ENCODE measurements at places on chromosomes 2 and 18.

- DNase-seq = no peak
Observed at GRCh38 chr2:215360596-215360995, 48.7 kb downstream of the ATIC start.

DNA sequence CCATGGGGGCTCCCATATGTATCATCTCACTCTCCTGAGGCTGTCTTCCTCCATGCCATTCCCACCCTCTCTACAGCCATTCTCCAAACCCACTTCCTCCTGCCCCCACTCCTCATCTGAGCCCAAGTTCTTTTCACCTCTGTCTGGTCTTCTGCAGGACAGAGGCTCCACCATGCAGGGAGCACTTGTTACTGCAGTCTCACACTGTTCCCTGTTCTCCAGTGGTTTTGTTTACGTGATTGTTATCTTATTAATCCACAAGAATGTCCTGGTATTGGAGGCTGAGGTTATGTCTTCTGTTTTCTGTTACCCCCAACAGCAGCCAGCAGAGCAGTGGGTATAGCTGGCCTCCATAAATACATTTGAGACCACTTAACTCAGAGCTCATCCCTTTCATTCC lies 51.4 kb downstream of the PAX8 start:
- no peak for DNase-seq

GRCh38 chr18:986051-986450 lies 81.4 kb downstream of the ADCYAP1 start:
- peak; percentile 69 for DNase-seq

- DNase-seq = peak; percentile 2
Observed at GRCh38 chr2:3805201-3805939, 102.0 kb downstream of the DCDC2C start.

DNA sequence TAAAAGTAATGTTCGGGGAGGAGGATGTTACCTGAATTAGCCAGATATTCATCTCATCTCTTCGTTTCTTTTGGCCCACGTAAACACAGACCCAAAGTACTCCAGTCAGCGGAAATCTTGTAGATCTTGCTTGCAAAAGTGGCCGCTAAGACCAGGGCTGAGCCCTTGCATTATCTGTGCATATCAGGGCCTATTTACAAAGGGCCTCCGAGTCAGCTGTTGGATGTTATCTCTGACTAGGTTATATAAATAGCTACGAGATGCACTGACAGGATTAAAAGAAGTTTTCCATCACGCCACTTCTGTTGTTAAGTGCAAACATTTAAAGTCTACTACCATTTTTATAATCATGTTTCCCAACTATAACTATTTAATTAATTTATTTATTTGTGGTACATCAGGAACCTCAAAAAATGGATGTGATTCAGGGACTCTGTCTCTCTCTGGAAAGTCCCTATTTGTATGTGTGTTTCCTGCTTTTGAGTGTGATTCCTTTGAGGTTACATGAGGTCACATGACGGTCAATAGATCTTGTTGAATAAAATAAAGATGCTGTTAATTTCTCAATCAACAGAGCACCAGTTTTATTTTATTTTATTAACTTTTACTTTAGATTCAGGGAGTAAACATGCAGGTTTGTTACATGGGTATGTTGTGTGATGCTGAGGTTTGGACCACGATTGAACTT lies 46.8 kb upstream of the MBOAT2 start:
- no peak for DNase-seq

GRCh38 chr2:119279666-119280065 lies 56.0 kb downstream of the STEAP3 start:
- no peak for DNase-seq

GRCh38 chr2:69013840-69014821 lies 1.2 kb downstream of the ANTXR1 start:
- no peak for DNase-seq

DNA sequence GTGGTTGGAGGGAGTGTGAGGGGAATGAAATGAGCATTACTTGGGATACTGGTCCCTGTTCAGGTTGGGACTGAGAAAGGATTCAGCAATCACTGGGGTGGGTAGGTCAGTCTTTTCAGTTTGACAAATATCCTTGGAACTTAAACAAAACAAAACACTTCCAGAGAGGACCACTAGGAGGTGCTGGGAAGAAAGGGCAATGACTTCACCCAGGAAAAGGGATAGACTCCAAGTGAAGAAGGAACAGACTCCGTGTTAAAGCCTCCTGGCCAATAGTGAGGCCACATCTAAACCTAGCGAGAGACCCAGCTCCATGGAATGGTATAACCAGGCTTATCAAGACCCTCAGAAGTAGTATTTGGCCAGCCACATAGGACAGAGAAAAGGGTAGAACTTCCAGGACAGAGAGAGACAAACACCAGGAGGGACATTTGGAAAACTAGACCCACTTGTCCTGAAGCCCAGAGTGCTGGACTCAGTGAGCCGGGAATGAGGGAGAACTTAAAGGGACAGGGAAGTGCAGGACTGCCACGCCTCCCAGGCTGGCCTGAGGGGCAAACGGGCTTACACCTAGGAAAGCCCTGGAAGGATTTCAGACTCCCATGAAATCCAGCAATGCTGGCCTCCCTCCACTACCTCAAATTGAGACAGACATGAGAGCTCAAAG lies 19.6 kb upstream of the KCNG3 start:
- no peak for DNase-seq

DNA sequence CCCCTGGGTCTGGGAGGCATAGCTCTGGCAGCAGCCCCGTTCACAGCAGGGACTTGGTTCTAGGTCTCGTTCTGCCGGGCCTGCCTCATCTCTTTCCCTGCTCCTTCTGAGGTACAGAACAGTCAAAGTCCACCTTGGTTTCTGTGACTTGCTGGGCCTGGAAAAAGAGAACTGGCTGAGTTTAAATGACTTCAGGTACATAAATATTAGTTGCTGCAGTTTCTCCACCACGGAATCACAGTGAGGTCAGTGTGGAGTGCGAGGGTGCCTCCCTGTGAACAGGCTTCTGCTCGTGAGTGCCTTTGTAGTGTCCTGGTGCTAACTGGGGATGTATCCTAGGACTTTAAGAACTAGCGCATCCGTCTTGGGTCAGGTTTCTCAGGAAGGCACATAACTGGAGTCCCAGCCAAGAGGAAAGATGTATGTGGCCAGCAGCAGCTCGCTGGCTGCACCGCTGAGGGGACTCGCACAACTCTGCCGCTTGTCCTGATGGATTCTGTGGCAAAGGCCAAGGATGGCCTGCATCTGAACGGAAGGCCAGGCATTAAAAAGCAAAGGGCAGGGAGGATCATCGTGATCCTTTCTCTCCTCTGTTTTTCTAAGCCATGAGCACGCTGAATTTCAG lies 188.6 kb downstream of the SH3RF3 start:
- no peak for DNase-seq

DNA sequence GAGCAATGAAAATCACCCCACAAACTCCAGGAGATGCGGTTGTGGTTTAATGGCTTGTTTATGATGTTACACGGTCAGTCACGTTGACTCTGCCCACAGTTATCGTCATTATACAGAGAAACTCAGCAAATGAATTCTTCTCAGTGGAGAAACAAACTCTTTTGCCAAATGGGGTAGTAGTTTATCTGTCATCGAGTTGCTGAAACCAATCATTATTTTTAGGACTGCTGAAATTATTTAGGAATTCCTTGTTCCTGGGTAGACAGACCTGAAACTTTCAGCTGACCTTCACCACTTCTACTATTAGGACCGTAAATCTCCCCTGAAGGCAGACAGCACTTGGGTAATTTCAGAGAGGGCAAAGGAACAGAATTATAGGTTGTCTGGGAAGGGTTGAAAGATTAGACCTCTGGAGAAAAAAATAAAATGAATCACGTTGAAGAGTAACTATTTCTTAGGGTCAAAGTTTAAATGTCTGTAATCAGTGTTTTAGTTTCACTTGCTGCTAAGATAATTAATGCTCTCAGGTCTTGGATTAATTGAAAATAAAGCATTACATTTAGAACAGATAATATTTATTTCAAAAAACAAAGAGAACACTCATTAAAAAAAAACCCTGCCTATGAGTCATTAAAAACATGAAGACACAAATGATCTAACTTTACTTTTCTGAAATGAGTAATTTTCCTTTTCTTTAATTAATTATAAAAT lies 52.1 kb upstream of the LYPD6 start:
- no peak for DNase-seq

DNA sequence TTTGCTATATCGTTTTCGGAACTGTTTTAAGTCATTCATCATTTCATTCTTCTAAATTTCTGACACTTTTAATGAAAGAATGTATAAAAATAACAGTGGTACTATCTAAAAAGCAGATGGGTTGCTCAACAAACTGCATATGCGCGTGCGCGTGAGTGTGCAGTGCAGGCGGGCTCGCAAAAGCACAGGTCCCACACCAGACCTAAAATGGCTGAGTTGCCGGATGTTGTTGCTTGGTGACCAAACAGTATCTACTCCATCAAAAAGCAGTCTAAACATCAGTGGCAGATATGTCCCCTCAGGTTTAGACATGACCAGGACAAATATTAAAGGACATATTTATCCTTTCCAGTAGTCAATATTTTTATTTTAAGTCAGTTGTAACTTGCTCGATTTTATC lies 5.1 kb downstream of the NOL4 start:
- DNase-seq = peak; percentile 76

- no peak for DNase-seq
Observed at GRCh38 chr2:111659361-111660333, 224.3 kb downstream of the ANAPC1 start.

DNA sequence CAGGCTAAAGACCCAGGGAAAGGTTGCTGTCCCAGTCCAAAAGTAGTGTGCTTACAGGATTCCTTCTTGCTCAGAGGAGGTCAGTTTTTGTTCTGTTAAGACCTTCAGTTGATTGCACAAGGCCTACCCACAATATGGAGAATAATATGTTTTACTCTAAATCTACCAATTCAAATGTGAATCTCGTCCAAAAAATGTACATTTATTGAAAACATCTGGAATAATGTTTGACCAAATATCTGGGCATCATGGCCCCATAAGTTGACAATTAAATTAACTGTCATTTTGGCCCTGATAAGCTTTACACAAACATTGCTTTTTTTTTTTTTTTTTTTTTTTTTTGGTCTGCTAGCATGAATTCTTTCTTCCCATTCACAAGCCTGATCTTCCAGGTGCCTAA lies 109.8 kb downstream of the CCDC178 start:
- no peak for DNase-seq

DNA sequence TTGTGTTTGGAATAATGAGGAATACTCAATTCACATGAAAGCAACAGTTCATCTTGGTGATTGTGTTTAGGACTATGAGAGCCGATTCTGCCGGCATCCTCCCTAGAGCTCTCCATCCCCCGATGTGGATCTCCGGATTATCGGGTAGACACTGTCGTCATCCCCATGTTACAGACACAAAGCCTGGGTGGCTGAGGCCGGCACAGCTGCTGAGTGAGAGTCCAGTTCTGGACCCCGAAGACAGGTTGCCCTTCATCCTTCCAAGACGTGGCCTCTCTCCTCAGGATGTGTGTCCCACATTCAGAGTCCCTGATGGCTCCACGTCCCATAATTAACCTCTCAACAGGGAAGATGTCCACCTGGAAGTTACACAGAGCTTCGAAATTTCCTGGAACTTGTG lies 129.3 kb downstream of the HDAC4 start:
- DNase-seq = no peak

GRCh38 chr2:240162939-240163714 lies 22.7 kb upstream of the OTOS start:
- no peak for DNase-seq

- no peak for DNase-seq
Observed at GRCh38 chr2:9179572-9180201, 26.9 kb upstream of the ASAP2 start.

DNA sequence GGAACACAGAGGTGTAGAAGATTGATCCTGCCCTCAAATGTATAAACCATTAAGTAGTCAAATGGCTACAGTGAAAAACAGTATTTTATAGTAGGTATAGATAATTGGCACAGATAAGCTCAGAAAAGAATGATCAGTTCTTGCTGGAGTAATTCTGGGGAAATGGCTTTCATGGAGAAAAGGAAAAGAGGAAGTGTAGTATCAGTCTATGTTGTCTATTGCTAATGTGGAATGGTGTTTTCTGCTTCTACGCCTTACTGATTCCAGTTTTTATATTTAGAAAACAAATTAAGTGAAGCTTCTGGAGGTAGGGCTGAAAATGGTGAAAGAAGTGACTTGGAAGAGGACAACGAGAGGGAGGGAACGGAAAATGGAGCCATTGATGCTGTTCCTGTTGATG lies 22.2 kb downstream of the ZC3H15 start:
- no peak for DNase-seq

DNA sequence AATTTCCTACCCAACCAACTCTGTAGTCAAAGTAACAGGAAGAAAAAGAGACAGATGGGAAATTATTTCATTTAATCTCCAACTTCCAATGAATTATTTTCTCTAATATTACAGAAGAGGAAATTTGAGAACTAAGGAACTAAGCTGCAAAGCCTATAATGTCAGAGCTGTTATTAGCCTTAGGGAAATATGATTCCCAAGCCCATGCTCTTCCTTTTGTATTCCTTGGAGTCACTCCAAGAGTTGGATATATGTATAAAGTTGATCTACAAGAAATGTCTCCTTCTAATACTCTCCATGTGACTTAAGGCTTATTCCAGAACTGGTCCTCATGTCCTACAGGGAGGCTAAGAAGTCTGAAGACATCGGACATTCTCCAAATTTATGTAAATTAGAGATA lies 31.6 kb upstream of the VWC2L start:
- DNase-seq = no peak

GRCh38 chr18:58315041-58315440 lies 271.0 kb downstream of the NEDD4L start:
- no peak for DNase-seq

DNA sequence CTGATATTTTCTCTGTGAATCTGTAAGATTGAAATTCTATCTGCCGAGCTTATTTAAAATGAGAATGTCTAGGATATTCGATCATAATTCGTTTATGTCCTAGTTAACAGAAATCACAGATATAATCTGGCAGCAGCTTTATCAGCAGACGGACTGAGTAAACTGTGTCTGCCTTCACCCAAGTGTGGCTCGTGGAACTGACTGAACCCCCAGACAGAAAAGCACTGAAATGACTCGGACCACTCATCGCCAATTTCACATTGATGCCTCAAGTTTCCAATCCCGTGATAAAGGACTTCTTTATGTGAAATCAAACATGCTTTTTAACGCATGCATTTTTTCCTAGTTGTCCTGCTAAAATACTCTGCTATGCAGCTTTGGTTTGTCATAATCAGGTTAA lies 15.9 kb downstream of the TNFRSF11A start:
- no peak for DNase-seq

DNA sequence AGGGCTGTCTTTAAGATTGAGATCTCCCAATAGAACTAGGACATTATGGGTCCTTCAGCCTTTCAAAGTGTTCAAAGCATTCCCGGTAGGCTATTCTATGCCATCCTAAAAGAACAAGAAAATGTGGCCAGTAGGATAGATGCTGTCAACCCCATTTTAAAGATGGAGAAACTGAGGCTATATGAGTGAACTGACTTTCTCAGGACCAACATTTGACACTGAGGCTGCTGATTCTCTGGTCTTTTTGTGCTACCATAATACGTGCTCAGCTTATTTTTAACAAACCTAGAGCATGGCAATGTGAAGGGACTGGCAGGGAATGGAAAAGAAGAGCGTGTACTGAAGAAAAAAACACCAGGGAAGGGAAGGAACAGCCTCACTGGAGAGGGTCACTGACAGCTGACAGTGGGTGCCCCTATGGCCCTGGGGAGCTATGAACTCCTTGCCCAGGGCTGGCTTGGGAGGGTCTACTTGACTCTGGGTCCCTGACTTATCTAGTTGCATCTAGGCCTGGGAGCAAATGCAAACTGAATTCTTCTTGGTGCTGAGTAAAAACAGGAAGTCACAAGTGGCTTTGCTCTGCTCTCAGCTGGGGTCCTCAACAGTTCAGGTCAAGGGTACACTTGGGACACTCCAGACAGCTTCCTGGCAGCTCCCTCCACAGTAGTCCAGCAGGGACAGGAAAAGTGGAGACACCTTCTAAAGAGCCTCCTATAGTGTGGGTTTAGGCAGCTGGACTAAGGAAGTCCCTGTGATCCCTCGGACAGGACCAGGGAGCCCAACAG lies 2.3 kb downstream of the CYRIA start:
- DNase-seq = no peak

Measured in NCI-H1092 treated with DMSO at 0.1 percent for 48 hours (cell line).